ENCODE measurements at places on chromosomes 2 and 18.

DNA sequence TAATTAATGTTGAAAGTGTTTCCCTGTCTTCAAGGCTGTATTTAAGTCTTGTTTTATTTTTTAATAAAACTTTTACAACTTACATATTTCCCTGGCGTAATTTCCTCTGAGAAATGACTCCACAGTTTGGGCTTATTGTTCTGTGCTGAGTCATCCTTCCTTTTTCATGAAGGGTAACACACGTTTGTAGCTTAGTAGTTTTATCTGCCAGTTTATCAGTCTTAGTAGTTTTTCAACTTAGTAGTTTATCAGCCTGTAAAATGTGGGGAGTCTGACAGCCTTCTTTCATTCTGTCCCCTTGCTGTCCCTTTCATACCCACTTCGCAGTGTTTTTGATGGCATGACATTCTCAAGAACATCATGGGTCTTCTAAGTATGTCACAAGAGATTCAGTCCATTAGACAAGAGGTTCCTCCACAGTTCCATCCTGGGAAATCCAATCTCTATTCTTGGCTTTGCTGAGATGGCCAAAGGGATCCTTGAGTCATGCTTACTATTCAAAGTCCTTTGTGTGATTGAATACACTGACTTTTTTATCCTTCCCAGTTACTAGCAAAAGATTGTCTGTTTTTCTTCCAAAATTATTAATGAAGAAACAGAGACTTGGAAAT is 60.0 kb upstream of the SGPP2 start:
- DNase-seq = peak; percentile 24

DNA sequence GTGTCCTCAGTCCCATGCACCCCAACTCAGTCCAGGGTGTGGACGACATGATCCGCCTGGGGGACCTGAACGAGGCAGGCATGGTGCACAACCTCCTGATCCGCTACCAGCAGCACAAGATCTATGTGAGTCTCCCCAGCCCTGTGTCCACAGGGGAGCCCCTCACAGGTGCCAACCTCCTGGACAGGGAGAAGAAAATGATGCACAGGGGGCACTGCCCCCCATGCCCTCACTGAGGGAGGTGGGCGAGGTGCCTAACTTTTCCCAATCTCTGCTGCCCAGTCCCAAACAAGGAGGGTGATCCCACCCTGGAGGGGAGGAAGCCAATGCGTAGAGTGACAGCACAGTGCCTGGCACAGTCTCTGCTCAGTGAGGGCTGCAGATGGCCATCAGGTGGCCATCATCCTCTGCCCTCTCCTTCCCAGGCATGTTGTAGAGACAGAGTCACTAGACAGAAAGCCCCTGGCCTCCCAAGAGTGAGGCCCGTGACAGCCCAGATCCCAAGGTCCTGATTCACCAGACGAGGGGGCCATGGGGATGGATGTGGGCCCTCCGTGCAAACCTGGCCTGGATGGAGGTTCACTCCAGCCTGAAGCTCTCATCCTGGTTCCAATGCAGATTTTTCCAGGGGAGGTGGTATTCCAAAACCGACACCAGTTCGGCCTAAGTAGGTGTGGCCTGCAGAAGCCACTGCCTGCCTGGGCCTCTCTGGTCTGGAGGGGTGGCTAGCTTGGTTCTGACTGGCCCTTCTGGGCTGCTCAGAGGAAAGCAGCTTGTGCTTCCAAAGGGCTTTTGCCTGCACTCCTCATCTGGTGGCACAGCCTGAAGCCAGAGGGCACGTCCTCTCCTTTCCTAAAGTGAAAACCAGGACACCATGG is 30.0 kb downstream of the MYO7B start:
- no peak for DNase-seq

- no peak for DNase-seq
These were observed 1563.0 kb downstream of the SUCLG1 start for GRCh38 chr2:82896117-82896516.

- no peak for DNase-seq
These were observed 36.8 kb downstream of the DHRS9 start for GRCh38 chr2:169106134-169106533.

- DNase-seq = no peak
These were observed 248.6 kb downstream of the BCL2 start for GRCh38 chr18:63070767-63071502.

DNA sequence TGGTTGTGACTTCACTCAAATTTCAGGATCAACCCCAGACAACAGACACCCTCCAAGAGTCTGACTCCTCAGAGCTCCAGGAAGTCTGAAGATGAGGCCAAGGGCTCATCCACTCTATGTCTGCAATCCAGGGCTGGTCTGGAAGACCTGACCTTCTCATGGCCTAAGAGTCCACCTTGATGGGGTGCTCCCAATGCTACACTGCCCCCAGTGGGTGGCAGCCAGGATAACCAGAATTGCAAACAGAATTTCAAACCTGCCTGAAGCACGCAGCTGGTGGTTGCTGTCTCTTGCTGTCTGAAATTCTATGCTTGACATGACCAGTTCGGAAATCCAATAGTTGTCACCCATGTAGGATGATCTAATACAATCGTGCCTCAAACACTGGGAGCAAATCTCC is 96.0 kb downstream of the UXS1 start:
- peak; percentile 12 for DNase-seq

- no peak for DNase-seq
These were observed 433.3 kb upstream of the SALL3 start for GRCh38 chr18:78546281-78546680.

GRCh38 chr2:24565537-24565936 is 74.5 kb downstream of the NCOA1 start:
- no peak for DNase-seq

- no peak for DNase-seq
These were observed 130.4 kb downstream of the NRXN1 start for GRCh38 chr2:50901510-50901909.

- no peak for DNase-seq
These were observed 122.9 kb downstream of the GLI2 start for GRCh38 chr2:120858361-120859106.

GRCh38 chr2:160912276-160912675 is 248.0 kb upstream of the TANK start:
- no peak for DNase-seq

DNA sequence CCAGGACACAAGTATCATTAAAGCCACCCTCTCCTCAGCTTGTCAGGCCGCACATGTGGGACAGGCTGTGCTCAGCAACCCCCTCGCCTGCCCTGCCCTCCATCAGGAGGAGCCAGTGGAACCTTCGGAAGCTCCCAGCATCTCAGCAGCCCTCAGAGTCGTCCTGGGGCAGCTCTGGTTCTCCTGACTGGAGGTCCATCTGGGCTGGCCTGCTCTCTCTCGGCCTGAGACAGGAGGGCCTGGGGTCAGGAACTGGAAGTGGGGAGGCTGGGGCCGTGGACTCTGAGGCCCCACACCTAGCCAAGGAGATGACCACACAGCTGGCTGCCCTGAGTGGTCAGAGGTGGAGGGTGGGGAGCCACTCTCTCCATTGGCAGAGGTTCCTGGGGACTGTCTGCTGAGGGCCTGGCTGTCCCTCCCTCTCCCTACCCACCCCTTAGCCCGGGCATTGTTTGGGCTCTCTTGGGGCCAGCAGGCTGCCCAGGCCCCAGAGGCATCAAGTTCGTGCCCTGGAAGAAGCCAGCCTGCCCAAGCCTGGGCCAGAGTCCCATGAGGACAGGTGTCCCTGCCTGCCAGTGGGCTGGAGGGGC is 23.1 kb downstream of the ODC1 start:
- no peak for DNase-seq

GRCh38 chr18:35189510-35189909 is 51.3 kb upstream of the ZNF397 start:
- DNase-seq = no peak

- peak; percentile 63 for DNase-seq
These were observed 52.7 kb upstream of the TMEFF2 start for GRCh38 chr2:192247456-192247855.

DNA sequence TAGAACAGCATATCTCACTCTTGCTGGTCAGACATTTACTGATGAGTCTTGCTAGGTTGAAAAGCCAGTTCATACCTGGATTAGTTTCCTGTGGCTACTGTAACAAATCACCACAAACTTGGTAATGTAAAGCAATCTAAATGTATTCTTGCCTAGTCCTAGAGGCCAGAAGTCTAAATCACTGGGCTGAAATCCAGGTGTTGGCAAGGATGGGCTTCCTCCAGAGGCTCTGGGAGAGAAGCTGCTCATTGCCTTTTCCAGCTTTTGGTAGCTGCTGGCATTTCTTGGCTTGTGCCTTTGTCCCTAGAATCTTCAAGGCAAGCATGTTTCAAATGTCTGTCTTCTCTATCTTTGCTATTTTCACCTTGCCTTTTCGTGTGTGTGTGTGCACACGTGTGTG is 62.3 kb upstream of the MAP4K3 start:
- DNase-seq = no peak

DNA sequence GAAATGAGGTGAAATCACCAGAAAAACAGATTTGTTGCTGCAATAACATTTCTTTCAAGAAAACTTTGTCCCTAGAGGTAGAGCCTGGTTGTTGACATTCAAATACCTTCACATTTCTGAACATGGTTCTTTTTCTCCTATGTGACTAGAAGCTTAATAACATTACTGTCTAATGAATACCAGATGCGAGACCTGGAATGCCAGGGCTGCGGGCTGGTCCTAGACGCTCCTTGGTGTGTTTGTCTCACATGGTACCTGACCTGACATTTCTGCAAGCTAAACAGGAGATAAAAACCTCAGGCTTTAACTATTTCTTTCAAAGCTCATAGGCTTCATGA is 38.5 kb downstream of the ACKR3 start:
- DNase-seq = no peak

DNA sequence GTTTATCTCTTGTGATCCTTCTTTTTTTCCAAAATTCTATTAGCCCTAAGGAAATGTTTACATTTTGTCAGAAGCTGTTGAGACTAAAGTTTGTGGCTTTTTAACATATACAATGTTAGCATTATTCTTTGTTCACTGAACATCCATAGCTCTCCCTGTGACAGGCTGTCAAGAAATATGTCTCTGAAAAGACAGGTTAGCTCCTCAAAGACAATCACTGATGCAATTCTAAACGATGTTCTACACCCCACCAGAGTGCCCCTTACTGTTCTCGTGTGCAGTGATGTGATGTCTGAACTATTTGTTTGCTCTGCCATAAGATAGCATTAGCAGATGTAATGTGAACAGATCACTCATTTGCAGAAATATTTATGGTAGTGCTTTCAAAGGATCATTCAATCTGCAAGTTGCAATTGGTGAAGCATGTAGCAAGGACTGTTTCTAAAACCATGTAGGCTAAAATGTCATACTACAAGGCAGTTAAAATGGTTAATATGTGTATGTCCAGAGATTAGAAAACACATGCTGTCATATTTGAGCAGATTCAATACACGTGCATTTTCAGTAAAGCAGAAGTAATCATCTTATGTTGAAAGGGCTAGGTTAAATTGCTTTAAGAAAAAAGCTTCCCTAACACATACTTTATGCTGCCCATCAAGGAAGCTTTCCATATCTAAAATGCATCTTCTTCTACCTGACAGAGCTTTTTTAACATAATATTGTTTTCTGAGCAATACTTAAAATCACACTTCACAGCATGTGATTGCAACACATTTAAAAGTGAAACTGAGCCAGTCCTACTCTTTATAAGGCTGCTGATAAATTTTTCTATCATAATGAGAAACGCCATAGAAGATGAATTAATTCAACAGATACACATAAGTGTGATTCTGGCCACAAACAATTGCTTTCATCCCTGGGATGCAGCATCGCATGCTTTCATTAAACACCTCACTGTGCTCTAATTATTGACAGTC is 285.7 kb upstream of the UBE2E3 start:
- no peak for DNase-seq

Data from iris pigment epithelial cell (primary cell).